ENCODE measurements at places on chromosomes 4 and X.
A peak's percentile ranks its signal among the peaks of the same experiment; 100 is the strongest.

GRCh38 chr4:63233671-63234070, 1175.6 kb downstream of the TECRL start:
- no peak for DNase-seq

DNA sequence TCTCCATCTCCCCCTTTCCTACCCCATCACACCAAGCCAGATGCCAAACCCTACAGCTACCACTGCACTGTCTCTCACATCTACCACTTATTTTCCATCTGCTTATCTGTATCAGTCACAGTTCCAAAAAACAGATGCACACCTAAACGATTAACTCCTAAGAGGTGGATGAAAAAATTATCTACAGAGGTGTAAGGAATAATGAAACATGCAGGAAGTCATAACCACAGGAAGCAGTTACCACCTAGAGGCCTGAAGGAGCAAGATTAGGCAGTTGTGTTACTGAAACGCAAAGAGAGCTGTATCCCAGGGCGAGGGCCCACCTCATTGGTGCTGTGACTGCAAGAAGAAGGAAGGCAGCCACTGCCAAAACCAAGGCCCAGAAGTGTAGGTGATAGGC, 87.8 kb upstream of the FAM241A start:
- no peak for DNase-seq

DNA sequence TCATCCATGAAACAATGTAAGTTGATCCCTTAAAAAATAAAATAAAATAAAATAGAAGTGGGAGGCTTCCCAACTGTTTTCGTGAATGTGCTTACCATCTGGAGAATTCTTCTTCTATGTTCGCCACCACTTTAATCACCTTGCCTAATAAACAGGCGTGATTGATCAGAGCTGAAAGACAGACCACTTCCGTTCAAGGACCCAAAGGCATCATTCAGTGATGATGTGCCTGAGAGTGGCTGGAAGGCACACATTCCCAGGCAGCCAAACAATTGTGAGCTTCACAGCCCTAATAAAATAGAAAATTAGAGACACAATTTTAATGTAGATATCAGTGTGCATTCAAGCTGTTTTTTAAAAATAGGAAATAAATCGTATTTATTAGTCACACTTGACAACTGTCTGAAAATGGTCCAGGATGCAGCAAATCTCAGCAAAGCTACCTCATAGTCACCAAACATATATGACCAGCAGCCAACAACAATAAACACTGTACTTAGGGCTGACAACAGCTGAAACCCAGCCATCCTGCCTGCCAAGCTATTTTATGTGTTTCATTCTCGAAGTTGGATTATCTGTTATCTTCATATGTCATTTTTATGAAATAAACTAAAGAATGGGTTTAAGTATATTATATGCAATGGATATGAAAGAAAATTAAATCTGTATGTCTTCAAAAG, 163.2 kb upstream of the FAM9B start:
- no peak for DNase-seq

DNA sequence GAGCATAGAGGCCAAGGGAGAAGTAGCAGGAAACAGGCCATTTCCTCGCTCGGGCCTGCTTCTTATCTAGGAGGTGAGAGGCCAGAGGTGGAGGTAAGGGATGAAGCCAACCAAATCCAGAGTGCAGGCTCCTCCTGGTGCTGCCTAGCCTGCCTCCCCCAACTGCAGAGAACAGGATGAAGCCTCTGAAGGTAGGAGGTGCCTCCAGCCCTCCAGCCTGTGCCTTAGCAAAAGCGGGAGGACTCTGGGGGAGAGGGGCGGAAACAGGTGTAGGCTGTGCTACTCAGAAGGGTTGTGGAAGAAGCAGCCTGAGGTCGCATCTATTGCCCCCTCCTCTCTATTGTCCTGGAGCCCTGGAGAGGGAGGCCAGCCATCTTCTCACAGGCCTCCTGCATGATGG, 2.9 kb upstream of the MTM1 start:
- no peak for DNase-seq

DNA sequence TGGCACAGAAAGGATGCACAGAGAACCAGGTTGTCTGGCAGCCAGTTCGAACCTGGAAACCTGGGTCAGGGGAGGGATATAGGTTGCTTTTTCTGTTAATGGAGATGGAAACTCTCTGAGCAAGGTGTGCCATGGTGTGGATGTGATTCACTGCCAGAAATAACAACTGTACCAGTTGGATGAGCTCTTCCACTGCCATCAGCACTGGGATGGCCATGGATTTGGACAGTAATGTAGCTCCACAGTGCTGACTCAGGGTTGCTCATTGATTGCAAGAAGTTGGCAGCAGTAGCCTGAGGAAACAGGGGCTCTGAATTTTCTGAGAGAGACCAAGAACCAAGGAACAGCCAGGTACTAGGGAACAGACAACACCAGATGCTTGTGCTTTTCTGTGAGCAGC, 33.8 kb downstream of the PNMA5 start:
- no peak for DNase-seq

GRCh38 chrX:134396174-134396573, 63.8 kb upstream of the HPRT1 start:
- DNase-seq = no peak

- DNase-seq = no peak
Observed at GRCh38 chrX:49103637-49104036, 19.9 kb downstream of the GPKOW start.

DNA sequence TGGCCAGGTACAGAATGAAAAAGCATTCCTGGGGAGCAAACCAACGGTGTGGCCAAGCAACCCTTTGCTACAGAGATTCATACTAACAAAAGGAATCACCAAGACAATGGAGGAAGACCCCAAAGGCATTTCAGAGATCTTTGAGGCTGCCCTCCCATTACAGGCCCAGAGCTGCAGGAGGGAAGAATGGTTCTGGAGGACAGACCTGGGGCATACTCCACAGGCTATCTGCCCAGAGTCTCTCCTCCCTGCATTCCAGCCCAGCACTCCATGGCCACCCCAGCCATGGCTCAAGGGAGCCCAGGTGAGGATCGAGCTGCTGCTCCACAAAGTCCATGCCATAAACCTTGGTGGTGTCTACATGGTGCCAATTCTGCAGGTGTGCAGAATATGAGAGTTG, 81.9 kb downstream of the ATP11C start:
- no peak for DNase-seq

DNA sequence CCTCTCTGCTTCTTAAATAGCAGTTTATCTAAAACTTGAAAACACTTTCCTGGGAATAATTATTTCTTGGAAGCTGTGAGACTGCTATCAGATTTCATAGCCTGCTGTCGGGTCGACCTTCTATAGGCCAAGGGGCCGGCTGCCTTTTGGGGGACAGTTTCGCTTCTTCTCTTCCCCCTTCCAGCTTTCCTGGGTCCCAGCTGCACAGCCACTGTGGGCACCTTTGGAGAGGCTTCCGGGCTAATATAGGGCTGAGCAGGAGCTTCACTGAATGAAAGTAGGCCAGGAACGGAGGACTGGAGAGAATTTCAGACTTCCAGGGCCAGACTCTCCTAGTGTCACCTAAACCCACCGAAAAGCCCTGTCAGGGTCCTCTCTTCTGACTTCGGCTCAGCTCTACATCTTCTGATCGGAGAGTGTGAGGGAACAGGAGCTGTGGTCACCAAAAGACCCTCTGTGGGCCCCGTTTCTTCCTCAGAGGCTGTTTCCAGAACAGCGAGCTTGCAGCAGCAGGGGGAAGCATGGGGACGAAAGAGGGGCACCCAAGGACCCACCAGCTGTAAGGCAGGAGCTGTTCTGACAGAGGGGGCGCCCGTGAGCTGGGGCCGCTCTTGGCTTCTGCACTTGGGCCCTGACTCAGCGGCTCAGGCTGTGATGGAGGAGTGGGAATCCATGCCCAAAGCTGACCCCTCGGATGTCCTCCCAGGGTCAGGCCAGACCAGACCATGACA, 620.6 kb downstream of the BCOR start:
- no peak for DNase-seq

DNA sequence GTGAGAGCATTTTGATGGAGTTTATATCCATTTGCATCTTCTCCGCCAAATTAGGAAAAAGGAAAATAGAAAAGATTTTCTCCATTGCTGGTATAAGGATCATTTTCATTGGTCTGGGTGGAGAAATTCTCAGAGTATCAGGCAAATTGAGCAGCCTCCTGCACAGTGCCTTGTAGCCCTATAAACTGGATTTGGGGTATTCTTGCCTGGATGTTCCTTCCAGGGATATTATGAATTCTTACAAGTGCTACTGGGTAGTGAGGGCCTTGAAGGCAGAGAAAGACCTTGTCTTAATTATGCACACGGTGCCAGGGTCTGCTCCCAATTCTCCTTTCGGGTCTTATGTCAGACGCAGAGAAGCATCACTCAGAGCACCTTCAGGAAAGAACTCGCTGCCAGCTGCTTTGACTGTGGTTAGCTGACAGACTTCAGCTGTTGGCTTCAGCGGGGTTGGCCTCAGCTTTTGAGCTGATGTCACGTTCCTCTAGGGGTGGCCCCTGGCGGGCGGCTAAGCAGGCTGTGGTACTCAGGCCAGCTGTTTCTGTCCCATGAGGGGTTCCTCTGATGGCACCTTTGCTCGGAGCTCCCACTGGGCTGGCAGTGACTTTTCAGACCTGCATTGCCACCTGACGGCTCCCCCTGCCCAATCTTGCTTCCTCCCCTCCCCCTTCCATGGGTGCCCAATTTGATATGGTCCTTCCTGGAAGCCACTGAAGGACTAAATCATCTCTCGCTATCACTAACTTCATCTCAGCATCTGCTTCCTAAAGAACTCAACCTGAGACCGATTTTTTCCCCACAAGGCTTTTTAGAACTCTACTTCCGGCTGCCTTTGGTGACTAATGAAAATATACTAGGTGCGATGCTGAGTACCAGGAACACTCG, 519.5 kb downstream of the BCOR start:
- peak; percentile 84 for DNase-seq

Measured in activated naive CD4-positive, alpha-beta T cell treated with anti-CD3 and anti-CD28 coated beads for 36 hours (primary cell).